NK-92 treated with Interleukin-12 subunit alpha and Interleukin-12 subunit beta, amount 100 ng/mL, for 24 hours (cell line): ENCODE measurements at places on chromosomes 4 and X.

DNA sequence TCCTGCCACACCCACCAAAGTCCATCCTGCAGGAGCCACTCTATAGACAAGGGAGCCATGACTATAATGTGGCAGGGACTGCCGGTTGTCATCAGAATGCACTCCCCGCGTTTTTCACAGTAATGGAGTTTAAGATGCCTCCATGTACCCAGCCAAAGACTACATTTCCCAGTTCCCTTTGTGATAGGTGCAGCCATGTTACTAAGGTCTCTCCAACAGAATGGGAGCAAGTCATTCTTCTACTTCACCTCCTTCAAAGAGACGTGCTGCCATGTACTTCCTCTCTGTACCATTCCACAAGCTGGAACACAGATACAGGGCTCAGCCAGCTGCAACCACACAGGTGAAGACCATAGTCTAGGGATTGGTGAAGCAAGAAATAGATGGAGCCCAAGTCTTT is 126.7 kb downstream of the CORIN start:
- DNase-seq = no peak

- no peak for DNase-seq
These were observed 31.3 kb upstream of the ASMTL start for GRCh38 chrX:1483843-1484637.

- no peak for DNase-seq
These were observed 74.1 kb upstream of the MAOA start for GRCh38 chrX:43581888-43582539.

DNA sequence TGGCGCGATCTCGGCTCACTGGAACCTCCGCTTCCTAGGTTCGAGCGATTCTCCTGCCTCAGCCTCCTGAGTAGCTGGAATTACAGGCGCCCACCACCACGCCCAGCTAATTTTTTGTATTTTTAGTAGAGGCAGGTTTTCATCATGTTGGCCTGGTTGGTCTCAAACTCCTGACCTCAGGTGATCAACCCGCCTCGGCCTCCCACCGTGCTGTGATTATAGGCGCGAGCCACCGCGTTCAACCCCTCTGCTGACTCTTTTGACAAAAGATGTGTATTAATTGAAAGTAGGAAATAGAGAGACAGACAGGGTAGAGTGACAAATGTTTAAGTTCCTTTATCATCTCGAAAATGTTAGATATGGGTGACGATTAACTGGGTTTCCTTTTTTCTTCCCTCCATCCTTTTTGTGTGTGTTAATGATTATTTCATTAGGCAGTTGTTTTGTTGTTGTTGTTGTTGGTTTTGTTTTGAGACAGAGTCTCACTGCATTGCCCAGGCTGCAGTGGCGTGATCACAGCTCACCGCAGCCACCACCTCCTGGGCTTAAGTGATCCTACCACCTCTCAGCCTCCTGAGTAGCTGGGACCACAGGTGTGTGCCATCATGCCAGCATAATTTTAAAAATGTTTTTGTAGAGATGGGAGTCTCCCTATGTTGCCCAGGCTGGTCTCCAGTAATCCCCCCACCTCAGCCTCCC is 79.5 kb downstream of the KDM6A start:
- no peak for DNase-seq

GRCh38 chr4:79650794-79651431 is 242.9 kb upstream of the GK2 start:
- no peak for DNase-seq
